ENCODE measurements at places on chromosomes 5 and 9. TPM values are rescaled to one million over a fixed set of nuclear protein-coding genes. Genes with fewer than 3 reads are reported as not detected.
A peak's percentile ranks its signal among the peaks of the same experiment; 100 is the strongest.

DNA sequence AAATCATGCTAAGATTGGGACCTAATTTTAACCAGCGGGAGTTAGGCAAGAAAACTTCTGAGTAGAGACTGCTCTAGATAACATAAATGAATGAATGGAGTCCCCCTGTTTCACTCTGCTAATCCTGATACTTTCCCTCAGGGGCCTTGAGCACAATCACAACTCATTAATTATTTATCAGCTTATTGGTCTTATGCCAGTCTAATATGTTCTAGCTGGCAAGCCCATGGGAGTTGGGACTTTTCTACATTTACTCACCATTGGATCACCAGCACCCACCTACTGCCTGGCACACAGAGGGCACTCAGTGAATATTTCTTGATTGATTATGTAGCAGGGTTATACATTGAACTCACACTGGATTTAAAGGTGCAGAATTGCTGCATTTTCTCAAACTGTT, 13.5 kb upstream of the TMED7 start:
- DNase-seq, result no peak

GRCh38 chr5:176679365-176680225, 32.3 kb downstream of the TSPAN17 start:
- no peak for DNase-seq

Gene NR2F1
- total RNA-seq, result 53.8 TPM

Gene EPB41L4B
- 2.9 TPM for total RNA-seq

DNA sequence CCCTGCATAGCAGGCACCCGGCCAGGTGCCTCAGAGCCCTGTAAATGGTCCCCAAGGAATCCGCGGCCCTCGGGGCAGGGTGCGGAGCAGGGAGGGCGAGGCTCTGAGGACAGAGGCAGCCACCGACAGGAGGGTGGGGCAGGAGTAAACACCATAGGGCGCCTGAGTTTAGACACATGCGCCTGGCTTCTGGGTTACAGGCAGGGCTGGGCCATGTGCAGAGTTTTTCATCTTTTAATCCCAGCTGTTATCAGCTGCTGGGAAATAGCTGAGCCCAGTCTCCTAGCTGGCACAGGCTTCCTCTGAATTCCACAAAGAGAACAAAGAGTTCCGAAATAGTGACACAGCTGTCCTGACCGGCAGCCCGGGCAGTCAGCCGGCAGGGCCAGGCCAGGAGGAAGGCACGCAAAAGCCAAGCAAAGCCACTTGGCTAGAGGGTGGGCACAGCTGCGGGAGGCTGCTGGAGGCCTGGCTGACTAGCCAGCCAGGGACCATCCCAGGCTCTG, 98.9 kb upstream of the PHYKPL start:
- DNase-seq, result peak; percentile 62

Gene SHISAL2B
- total RNA-seq, result not detected

Measured in frontal cortex (tissue), 4 donors.